Aorta (tissue), 5 donors: ENCODE measurements at places on chromosomes 12 and 14. TPM values are rescaled to one million over a fixed set of nuclear protein-coding genes. Genes with fewer than 3 reads are reported as not detected.
A peak's percentile ranks its signal among the peaks of the same experiment; 100 is the strongest.

- DNase-seq: no peak
Observed at GRCh38 chr14:95538801-95539509, 4.1 kb downstream of the GLRX5 start.

DNA sequence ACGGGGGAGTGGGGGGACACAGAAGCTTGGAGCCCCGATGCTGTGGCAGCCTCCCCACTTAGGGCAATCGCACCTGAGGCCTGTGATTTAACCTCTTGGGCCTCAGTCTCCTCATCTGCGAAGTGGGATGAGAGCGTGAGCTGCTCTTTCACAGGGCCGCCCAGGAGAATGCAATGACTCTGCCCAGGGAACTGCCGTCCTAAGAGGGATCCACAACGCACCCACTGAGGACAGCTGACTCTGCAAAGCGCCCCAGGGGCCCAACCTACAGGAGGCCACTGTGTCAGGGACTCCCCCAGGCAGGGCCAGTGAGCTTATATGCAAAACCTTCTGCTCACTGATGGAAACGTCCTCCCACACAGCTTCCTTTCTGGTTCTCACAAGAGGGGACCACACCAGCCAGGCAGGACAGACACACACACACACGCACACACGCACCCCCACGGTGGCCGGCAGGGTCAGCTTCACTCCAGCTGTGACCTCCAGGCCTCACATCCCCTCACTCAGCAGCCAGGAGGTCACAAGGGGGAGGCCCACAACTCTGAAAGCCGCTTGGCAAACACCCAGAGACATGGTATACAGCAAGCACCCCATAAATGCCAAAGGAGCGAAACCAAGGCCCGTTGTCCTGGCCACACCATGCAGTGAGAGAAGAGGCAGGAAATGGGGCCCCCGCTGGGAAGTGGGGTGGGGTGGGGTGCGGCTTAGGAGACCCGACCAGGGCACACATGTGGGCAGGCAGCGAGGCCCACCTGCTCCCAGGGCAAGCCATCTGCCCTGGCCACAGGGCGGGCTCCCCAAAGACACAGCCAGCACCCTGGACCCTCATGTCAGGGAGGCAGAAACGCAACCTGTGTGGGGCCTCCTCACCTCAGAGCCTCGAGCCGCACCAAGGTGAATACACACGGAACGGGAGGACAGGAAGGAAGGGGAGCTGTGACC, 73.3 kb downstream of the NCOR2 start:
- DNase-seq: no peak

DNA sequence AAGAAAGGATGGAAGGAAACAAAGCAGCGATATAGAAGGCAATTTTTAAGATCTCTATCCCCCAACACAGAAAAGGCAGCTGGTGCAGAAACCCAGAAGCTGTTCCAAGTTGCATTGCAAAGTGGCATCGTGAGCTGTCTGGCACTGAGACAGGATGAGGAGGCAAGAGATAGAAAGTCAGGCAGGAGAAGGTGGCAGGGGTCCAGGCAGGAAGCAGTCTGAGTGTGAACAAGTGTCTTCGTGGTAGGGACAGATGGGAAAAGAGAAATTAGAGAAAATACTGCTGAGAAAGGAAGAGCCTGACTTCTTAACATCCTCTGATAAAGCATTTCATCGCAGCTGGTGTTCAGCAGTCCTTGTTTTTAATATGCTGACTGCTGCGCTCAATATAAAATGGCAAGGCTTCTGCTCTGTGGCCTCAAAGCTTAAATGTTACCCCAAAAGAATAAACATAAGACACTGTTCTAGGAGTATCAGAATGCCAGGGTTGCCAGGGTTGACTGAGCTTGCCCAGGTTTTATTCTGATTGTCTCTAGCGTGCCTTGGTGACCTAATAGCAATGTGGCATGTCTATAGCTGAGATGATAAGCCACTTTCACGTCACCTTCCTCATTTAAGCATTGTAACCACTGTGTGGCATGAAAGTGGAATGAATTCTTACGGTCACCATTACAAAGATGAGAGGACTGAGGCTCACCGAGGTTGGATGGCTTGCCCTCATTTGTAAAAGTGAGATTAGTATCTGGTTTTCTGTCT, 397.6 kb downstream of the NUAK1 start:
- peak; percentile 79 for DNase-seq

DNA sequence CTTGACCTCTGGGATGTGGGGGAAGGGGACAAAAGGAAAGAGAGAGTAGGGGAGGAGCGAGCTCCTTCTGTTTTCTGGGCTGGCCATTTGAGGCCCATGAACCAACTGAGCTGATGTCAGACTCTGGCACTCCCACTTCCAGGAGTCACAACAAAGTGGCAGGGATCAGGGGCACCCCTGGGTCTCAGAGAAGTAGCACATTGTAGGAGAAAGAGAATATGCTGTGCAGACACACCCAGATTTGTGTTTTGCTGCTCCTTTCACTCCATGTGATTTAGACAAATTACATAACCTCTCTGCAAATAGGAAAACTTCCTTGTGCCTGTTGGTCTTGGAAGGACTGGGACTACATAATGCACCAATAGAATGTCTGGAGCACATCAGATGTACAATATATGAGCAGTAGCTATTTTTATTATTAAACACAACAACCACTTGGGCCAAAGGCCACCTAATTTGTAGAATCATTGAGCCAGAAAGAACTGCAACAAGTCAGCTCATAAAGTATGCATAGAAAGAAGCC, 265.5 kb downstream of the ZFP36L1 start:
- DNase-seq: peak; percentile 68

DNA sequence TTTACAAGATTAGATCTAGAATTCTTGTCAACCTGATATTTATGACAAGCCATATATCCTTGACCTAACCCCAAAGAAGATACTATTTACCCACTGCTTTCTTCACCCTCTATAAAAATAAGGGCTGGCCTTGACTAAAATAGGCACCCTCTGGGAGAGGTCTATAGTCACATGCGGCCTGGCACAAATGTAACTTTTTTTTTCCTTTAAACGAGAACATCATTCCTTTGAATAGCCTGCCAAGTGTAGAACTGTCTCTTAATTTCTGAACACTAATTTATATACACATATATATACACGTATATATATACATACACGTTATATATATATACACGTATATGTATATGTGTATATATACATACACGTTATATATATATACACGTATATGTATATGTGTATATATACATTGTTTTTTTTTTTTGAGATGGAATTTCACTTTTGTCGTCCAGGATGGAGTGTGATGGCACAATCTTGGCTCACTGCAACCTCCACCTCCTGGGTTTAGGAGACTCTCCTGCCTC, 18.6 kb downstream of the PPTC7 start:
- no peak for DNase-seq

The BICDL1 gene
- total RNA-seq: 1.3 TPM

GRCh38 chr14:99875836-99876235, 82.6 kb downstream of the EML1 start:
- no peak for DNase-seq

DNA sequence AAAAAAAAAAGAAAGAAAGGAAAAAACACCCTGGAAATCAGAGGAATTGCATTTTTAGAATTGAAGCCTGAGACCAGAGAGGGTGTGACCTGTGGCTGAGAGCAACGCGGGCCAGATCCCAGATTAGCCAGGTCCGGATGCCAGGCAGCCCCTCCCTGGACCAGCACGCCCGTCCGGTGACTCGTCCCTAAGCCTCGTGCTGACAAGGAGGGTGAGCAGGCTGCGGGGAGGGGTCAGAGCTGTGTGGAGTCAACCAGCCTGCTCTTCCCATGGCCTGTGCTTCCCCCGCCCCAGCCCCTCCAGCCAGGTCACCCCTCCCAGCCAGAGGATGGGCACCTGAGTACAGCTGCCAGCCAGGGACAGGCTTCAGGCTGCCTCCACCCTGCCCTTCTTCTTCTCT, 4.2 kb upstream of the KLC1 start:
- peak; percentile 94 for DNase-seq

DNA sequence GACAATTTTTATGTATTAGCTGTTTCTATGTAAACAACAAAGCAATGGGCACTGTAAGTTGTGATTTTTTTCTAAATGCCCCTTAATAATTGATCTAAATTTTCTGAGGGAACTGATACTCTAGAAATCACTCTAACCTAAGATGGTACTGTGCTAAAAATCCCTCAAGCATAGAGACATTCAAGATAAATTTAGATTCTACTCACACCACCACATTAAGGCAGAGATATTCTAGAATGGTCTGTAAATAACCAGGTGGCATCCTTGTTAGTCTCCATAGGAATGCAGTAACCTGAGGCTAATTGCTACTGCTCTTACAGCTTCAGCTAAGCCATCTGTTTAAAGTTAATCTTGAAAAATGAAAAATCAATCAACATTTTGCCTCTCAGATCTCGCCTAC, 87.3 kb downstream of the SLC41A2 start:
- DNase-seq: no peak

DNA sequence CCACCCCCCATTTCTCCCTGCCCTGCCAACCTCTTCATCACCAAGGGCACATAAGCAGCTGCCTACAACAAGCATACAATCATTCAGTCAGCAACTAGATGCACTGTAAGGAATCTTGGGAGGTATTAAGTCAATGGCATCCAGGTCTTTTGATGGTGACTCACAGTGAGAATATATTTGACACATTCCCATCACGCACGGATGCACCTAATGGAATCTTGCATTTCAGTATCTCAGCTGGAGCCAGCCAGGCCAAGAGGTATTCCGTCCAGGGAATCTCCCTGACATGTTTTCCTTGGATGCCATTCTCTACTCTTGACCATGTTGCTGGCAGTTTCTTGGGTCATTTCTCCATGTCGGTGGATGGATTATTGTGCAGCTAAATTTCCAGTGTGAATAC, 73.9 kb upstream of the CAPRIN2 start:
- DNase-seq: no peak

DNA sequence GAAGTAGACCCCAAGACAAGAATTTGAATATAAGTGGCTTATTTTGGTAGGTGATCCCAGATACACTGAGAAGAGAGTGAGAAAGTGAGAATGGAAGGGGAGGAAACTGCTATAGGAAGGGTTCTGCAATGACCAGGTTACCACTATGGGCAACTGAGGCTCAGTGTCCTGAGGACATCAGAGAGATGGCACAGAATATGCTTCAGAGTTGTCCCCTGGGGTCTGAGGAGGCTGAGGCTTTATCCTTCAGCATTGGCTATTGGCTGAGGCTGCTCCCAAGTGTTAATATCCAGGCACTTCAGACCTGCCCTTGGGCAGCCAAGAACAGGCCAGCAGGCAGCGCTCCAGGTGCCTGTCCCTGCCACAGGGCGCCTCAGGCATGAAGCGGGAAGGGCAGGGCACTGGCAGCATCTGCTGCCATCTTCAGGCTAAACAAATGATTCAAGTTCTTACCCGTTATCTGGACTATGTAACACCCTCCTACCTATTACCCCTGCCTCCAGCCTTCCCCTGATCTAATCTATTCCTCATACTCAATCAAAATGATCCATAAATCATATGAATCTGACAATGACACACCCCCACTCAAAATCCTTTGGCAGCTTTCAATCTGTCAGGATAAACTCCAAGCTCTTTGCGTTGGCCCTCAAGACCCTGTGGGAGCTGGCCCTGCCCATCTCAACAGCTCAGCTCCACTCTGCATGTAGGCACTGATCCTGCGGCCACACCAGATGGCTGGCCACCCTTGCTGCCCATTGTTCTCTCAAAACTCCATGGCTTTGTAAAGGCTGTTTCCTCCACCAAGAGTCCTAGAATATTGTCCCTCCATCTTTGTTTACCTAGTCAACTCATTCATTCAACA, 42.4 kb downstream of the CKAP4 start:
- no peak for DNase-seq
